GM23338 (cell line): ENCODE measurements at places on chromosomes 6 and 20.

DNA sequence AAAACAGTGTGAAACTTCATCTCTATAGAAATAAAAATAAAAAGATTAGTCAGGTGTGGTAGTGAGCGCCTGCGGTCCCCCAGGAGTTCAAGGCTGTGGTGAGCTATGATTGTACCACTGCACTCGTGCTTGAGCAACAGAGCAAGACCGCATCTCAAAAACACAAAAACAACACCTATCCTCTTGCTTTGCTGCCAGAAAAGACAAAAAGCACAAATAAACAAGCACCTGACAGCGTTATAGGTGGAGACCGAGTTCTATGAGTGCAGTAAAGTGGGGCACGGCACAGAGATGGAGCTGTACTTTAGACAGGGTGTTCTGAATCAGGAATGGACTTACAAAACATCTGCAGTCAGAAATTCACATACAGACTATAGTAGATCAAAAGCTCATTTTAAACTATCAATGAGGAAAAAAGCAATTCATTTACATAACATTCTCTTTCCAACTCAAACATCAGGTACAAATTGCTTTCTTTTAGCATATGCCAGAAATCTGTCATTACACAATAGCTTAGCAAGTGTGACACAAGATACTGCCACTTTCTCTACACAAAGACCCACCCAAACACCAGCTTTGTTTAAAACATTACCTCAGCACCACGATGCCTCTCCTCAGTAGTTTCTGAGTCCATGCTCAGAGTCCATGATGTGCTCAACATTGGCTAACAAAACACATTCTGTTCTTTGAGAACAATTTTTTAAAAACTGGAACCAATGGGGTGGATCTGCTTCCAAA is 10.1 kb downstream of the EZR start:
- no peak for DNase-seq

DNA sequence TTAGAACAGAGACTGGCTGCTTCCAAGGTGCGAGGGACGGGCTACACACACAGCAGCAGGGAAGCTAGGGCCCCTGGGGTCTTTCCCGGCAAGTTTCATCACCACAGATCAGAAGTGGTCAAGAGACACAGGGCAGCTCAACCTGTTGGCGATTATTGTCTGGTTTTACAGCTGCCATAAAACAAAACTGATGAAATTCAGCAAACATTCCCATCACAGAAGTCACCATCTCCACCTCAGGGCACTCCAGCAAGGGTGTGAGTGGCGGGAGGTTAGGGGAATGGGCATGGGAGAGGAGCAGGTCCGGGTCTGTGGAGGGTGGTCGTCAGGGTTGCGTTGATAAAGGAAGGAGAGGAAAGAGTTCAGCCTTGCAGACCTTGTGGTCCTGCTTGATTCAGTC is 91.0 kb downstream of the PXDC1 start:
- no peak for DNase-seq

DNA sequence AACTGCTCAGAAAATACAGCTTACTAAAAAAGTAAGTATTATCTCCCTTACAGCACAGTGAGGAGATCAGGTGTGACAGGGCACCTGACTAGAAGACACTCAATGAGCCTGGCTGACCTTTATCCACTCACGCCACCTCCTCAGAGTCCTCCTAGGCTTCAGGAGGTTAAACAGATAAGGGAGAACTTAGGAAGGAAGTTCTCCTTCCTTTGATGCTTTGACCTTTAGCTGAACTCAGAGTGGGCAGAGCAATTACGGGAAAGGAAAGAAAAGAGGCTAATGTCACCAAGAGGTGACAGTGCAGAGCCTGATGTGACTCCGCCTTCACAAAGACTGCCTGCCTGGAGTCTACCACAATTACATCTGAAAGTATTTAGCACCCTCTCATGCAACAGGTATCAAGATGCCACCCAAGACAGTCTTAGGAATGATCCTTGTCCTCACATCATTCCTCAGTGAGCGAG is 36.7 kb downstream of the MAN1A1 start:
- no peak for DNase-seq

GRCh38 chr20:487655-488054 is 25.3 kb upstream of the TBC1D20 start:
- no peak for DNase-seq

DNA sequence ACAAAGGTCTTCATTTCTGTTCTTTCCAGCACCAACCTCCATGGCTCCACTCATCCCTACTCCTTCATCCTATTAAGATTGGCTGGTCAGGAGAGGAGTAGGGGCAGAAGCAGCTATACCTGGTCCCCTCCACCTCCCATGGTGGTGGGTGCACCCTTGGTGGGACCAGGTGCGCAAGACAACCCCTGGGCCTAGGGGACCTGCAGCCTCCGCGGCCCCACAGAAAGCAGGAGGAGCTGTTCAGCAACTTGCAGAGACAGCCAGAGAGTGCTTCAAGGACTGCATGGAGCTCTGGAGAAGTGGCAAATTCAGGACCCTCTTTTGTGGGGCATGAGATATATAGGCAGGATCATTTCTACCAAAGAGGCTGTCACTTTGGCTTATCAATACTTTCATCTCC is 9.8 kb downstream of the ULBP2 start:
- DNase-seq, result no peak

DNA sequence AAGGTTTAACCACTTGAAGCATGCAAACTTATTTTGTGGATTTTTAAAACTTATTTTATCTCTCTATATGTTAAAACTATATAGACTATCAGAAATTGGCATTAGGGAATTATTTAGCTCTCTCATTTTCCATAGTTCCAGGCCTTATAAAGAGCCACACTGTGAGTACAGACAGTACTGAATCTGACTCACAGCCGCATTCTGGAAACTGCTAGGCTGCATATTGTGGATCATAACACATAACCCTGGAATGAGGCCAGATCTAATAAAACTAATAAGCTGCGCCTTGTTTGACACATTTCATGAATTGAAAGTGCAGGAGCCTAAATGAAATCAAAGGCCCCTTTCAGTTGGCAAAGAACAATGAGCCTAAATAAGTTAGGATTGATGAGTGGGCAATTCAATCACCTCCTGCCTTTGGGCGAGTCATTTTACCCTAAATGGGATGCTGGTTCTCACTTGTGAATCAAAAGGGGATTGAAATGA is 308.4 kb downstream of the PACRG start:
- no peak for DNase-seq

GRCh38 chr6:14765106-14765505 is 480.8 kb upstream of the JARID2 start:
- no peak for DNase-seq

- no peak for DNase-seq
Measured at GRCh38 chr6:159400826-159401225, 231.6 kb downstream of the FNDC1 start.

GRCh38 chr6:36067374-36068011 is 39.9 kb downstream of the MAPK14 start:
- DNase-seq, result no peak

- DNase-seq, result no peak
Measured at GRCh38 chr20:61052195-61052750, 199.8 kb upstream of the CDH4 start.

DNA sequence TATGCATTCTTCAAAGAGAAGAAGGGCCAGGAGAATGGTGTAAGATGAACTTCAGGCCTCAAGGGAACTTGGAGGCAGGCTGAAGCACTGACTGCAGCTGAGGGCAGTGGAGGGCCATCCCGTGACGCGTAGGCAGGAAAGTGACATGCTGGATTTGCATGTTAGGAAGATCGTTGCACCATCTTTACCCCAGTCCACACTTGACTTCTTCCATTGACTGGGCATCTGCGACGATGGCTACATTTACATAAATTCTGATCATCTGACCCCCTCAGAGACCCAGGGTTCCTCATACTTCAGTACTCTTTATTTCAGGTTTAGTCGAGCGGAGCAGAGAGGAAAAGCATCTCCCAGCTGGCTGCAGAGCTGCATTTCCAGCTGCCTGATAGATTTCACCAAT is 180.2 kb downstream of the PTPRT start:
- DNase-seq, result no peak

GRCh38 chr6:9938801-9939200 is 476.1 kb downstream of the TFAP2A start:
- no peak for DNase-seq

DNA sequence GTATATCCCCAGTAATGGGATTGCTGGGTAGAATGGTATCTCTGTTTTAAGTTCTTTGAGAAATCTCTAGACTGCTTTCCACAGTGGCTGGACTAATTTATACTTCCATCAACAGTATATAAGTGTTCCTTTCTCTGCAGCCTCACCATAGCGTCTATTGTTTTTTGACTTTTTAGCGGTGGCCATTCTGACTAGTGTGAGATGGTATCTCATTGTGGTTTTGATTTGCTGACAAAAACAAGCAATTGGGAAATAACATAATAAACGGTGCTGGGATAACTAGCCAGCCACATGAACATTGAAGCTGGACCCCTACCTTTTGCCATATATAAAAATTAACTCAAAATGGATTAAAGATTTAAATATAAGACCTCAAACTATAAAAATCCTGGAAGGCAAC is 14.2 kb downstream of the OR2A4 start:
- no peak for DNase-seq

GRCh38 chr20:45138561-45139300 is 14.5 kb upstream of the WFDC12 start:
- peak; percentile 90 for DNase-seq
